Cortex of kidney (tissue), 1 donor: ENCODE measurements at places on chromosomes 4 and X.

GRCh38 chrX:6225288-6225910 is 3.3 kb downstream of the NLGN4X start:
- no peak for DNase-seq

GRCh38 chr4:128427832-128428366 is 140.3 kb upstream of the PGRMC2 start:
- no peak for DNase-seq

DNA sequence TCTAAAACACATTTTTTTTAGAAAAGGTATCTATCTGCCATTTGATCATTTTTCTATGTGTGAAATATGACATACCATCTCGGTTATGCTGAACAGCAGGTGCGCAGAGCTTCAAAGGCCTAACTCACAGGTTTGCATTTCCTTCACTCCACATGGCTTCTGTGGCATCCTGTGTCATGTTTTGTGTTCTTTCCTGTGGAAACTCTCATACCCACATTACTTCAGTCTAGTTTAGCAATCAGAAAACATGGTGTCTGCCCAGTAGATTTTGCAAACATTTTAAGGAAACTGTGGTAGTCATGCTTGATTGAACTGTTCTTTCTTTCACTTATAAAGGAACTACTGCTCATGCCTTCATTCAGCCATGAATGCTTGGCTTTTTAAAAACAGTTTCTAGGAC is 11.3 kb upstream of the ARAP2 start:
- no peak for DNase-seq

GRCh38 chr4:2833671-2834000 is 10.0 kb upstream of the ADD1 start:
- DNase-seq = no peak

GRCh38 chr4:111282035-111282434 is 659.2 kb upstream of the PITX2 start:
- no peak for DNase-seq

DNA sequence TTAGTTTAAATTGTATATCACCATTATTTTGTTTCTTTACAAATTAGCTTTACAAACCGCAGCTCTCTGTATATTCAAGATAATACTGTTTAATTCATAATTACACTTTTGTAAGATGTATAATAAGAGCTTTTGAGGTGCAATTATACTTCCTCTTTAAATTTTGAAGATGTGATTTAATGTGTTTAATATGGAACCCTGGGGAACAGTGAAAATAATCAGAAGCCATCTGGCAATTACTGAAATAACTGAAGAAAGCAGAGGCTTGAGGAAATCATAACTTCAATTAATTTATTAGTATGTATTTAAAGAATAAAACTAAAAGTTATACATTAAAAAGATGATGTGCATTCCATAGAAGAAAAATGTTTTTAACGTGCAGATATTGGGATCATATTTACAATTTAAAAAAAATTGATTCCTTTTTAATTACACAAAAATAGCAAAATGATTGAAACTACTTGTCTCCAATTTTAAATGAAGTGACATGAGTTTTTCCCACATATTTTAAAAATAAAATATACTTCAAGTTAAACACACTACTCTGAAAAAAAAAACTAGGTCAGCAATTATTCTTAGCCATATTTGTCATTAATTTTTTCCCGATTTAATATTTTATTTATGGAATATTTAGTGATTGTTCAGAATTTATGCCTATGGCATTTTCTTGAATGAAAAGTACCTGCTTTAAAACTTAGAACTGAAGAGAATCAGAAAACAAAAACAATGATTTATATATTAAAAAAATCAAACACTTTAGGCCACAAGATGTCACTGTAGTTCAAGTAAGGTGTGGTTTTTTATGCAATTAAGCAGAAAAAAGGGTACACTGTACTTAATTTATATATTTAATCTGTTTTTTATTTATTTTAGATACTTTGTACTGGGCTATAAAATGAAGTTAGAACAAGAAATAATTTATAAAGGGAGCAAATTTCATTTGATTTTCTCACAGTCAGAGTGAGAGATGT is 942.7 kb upstream of the NDST4 start:
- no peak for DNase-seq

DNA sequence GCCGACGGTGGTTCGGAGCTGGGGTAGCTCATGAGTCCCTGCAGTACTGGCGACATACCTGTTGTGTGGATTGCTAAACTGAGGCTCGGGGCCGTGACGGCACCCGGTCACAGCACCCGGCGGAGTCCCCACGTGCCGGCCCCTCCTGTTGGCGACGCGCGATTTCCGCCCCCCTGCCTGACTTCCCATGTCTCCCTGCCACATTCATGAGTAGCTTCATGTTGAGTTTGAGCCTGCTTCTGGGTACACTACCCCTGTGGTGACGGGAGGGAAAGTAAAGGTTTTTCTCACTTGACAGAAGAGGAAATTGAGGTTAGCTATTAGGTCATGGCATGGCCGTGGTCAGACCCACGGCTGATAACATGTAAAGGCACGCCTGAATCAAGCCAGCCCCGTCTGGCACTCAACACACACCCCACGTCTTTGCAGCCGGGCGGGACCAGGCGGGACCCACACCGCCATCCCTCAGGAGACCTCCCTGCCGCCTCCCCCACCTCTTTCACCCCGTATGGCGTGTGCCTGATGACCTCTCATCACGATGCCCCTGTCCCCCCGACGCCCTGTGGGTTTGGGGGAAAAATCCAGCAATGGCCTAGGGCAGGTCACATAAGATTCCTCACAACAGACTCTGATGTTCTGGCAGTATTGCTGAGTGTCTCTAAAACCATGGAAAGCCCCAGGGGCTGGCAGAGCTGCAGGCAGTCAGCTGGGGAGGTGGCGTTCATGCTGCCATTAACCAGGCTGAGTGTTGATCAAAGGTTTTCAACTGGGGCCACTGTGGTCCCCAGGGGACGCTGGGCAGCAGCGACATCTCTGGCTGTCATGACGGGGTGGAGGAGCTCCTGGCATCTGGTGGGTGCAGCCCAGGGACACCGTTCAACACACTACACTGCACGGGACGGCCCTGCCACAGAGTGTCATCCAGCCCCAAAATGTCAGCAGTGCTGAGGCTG is 29.2 kb downstream of the P2RY8 start:
- no peak for DNase-seq

DNA sequence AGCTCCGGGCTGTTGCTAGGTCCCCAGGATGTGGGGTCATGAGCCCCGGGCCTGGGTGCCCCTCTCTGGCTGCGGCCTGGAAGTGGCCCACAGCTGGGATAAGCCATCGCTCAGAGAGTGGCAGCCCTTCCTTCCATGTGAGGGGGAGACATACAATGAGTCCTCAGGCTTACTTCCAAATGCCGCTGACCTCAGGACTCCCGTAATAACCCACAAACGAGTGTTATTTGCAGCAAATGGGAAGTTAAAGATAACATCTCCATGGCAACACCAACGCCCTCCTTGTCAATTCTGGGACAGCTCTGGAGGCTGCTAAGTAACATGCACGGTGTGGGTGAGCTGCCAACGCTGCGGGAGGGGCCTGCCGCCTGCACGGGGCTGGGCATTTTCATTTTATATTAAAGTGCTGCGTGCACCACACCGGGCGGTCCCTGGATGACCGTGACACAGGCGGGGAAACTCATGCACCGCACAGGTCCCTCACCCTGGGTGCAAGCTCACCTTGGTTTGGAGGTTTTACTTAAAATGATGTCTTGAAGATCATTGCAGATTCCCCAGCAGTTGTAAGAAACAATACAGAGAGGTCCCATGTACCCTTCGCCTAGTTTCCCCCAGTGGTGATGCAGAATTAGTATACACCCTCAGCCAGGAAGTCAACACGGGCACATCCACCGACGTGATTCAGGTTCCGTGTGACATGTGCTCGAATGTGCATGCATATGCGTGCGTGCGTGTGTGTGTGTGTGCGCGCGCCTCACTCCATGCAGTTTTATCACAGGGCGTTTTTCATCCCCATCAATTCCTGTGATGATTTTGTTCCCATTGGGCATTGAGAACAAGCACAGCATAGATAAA is 79.4 kb downstream of the ABLIM2 start:
- no peak for DNase-seq

GRCh38 chr4:187565416-187565815 is 430.2 kb upstream of the ZFP42 start:
- no peak for DNase-seq

- DNase-seq = no peak
Measured at GRCh38 chr4:15653864-15654592, 1.1 kb downstream of the FBXL5 start.

DNA sequence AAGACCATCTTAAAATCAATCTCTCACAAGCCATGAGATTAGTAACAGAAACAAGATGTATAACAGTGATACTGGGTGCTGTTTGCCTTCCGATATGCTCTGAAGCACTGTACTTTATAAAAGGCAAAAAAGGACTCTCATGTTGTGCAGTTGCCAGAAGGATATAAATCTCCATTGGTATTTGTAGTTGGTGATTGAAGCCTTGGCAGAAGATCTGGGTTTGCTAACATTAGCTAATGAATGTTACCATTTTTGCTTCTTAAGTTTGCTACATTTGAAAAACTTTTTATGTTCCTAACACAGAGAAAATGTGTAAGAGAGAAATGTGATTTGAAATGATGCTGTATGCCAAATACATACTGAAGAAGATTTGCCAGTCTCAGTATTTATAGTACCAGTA is 44.4 kb downstream of the RAP1GDS1 start:
- no peak for DNase-seq

DNA sequence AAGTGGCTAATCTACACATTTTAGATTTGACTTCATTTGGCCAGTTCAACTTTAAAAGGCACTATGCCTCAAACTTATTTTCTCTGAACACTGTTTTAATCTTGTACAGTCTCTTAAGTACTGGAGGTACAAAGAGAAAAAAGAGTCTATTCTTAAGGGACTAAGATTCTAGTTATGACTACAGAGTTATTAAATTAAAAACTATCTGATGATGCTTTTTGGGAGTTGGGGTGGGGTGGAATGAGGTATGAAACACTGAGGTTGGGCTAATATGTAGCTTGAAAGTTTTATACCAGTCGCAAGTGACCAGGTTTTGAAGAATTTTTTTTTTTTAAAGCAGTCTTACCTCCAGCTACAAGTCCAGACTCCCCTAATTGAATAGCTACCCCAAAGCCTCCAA is 17.7 kb upstream of the GPR34 start:
- no peak for DNase-seq

- no peak for DNase-seq
Measured at GRCh38 chr4:168942985-168943384, 67.1 kb downstream of the CBR4 start.

DNA sequence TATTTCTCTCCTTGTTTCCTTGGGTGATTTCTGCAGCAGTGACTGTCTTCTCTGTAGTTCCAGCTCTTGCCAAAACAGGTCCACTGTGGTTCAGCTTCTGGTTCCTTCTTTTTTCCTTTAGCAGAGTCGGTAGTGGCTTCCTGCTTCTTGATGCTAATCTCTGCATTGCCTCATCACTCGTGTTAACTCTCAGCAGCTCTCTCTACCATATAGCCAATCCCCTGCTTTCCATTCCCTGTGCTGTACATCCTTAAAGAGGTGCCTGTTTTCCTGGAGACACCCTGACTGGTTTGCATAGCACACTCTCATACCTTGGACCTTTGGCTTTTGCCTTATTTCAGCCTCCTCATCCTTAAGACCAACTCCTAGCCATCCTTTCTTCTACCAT is 191.2 kb upstream of the LNX1 start:
- DNase-seq = no peak

- no peak for DNase-seq
Measured at GRCh38 chr4:121164291-121164690, at the start of gene TNIP3. Gene TNIP3, minus strand, starts transcription at chr4:121164321. Its CDS starts 196 bp downstream, at chr4:121164125.

GRCh38 chr4:116603096-116603495 is 482.3 kb downstream of the TRAM1L1 start:
- no peak for DNase-seq

DNA sequence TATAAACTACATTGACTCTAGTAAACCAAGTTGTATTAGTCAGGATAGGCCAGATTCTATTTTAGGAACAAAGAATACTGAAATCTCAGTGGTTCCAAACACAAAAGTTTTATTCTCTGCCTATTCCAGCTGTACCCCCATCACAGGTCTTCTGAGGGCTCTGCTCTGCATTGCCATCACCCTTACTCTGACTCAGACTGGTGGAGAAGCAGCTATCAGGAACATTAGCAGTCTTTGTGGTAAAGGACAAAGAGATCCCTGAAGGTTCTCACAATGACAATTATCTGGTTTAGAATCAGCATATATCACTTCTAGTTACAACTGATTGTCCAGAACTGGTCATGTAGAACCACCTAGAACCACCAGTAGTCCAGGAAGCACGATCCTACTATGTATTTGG is 251.1 kb downstream of the GLUD2 start:
- no peak for DNase-seq

DNA sequence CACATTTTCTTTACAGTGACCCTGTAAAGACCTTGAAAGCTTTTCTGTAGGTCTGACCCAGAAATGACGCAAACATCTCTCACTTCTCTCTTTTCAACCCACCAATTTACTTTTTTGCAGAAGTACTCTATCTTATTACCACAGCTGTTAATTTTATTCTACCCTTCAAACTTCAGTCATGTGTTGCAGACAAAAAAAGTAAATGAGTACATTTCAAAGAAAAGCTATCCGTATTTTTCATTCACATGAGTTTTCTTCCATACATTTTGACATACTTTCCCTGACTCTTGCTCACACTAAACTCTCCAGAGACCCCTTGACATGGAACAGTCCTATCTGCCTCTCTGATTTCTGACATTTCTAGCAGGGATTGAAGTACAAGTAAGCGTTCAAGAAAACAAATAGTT is 51.7 kb downstream of the SLC7A11 start:
- no peak for DNase-seq

DNA sequence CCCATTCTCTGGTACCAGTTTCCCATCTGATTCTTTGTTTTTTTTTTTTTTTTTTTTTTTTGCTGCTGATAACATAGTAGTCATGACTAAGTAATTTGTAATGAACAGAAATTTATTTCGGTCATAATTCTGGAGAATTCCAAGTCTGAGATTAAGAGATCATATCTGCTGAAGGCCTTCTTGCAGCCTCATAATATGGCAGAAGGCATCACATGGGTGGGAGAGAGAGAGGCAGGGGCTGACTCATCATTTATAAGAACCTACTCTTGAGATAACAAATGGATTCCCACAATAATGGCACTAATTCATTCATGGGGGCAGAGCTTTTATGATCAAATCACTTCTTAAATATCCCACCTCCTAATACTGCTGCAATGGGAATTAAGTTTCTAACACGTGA is 1034.3 kb downstream of the STIM2 start:
- DNase-seq = no peak
